ENCODE measurements at places on chromosomes 11 and 22. TPM values are rescaled to one million over a fixed set of nuclear protein-coding genes. Genes with fewer than 3 reads are reported as not detected.

Gene DNHD1
- 1.3 TPM for total RNA-seq

Gene HEPHL1
- total RNA-seq: not detected

Gene EMID1
- total RNA-seq: 1.1 TPM

Gene C11orf87
- not detected for total RNA-seq

Gene OTOG
- total RNA-seq: not detected
